ENCODE measurements at places on chromosomes 2 and 18.

- no peak for DNase-seq
Observed at GRCh38 chr2:179268277-179268925, 3.8 kb upstream of the SESTD1 start.

DNA sequence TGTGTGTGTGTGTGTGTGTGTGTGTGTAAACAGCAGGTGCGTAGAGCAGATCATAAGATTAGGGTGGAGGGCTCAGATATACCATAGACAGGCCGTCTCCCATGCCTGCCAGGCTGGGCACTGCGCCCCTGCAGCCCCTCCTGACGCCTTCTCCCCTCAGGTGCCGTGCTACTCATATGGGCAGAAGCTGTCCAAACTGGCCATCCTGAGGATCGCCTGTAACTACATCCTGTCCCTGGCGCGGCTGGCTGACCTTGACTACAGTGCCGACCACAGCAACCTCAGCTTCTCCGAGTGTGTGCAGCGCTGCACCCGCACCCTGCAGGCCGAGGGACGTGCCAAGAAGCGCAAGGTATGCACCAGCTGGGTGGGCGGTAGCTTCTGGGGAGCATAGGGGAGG is 10.0 kb downstream of the ATOH8 start:
- DNase-seq = no peak

GRCh38 chr2:236673126-236673822 is 103.6 kb downstream of the ACKR3 start:
- no peak for DNase-seq

GRCh38 chr2:176597916-176598315 is 328.7 kb downstream of the MTX2 start:
- no peak for DNase-seq

- no peak for DNase-seq
Observed at GRCh38 chr2:124039762-124040291, 14.7 kb downstream of the CNTNAP5 start.

GRCh38 chr18:36559149-36559857 is 261.8 kb downstream of the FHOD3 start:
- DNase-seq = no peak

DNA sequence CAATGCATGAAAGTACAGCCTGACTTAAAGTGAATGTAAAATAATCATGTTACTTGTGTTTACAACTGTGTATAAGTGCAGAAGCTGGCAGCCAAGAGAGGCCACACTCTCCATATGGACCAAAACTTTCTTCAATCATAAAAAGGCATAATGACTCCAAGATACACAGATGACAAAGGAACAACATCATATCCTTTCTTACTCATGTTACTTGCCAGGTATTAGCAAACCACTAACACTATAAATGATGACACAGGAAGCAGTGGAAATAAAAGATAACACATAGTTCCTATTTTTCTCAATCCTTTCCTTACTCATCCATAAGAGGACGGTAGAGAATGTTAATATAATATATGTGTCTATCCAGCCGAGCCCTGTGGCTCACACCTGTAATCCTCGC is 400.0 kb upstream of the CDH2 start:
- DNase-seq = no peak

GRCh38 chr2:168210216-168210894 is 37.0 kb downstream of the STK39 start:
- no peak for DNase-seq

DNA sequence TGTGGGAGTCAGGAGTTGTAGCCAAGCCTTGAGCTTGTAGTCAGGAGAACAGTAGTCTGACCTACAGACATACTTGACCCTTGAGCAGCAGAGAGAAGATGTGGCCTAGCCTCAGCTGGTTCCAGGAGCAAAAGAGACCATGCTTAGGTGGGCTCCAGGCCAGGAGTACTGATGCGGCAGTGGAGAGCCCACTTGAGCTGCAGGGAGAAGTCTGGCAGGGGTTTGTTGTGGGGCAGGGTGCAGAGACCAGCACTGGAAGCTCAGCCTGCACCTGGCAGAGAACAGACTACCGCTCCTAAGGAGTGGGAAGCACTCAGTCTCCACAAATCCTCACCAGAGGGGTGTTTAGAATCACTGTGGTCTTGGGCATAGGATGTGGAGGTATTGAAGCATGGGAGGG is 197.9 kb downstream of the TPGS2 start:
- no peak for DNase-seq

- DNase-seq = no peak
Observed at GRCh38 chr18:79516441-79516931, 120.8 kb downstream of the NFATC1 start.

GRCh38 chr2:224058048-224058775 is 19.1 kb upstream of the SERPINE2 start:
- no peak for DNase-seq

DNA sequence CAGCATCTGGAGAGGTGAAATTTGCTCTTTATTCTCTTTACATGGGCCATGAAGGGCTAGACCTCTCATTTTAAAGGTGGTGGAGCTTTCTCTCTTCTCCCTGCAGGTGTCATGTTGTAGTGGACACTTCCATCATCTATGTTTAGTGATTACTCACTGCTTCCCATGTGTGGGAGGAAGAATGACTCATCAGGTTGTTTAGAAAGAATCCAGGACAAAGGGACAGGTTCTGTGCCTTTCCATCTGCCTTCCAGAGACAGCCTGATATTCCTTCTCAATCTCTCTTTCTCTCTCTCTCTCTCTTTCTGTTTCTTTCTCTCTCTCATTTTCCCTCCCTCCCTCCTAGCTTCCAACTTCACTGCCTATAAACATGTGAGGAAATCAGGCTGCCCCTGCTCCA is 38.7 kb downstream of the SCG2 start:
- DNase-seq = peak; percentile 21

- no peak for DNase-seq
Observed at GRCh38 chr2:43144263-43144662, 82.1 kb downstream of the ZFP36L2 start.

DNA sequence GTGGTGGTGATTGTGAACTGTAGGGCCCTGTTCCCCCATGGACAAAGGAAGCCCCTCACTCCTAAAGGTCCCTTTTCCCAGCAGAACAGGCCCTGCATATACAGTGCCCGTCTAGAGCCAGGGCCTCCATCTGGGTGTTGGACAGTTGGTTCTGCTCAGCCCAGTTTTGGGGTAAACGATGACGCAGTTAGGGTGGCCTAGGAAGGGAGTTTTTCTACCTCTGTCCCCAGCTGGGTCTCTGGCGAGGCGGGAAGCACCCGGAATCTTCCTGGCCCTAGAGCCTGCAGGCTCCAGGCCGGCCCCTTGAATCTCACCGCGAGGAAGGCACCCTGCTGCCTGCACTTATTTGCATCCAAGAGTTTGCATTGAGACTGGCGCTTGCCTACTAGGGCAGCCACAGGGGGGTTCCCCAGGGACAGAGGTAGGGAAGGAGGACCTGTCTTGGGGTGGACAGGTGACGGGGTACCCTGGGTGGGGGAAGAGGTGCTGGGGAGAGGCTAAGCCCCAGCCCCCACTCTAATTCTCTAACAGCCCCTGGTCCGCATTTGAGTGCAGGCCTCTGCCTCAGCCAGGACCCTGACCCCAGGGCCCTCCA is 529 bp upstream of the MTA3 start:
- DNase-seq = peak; percentile 13
